ENCODE measurements at places on chromosomes 16 and 17.

DNA sequence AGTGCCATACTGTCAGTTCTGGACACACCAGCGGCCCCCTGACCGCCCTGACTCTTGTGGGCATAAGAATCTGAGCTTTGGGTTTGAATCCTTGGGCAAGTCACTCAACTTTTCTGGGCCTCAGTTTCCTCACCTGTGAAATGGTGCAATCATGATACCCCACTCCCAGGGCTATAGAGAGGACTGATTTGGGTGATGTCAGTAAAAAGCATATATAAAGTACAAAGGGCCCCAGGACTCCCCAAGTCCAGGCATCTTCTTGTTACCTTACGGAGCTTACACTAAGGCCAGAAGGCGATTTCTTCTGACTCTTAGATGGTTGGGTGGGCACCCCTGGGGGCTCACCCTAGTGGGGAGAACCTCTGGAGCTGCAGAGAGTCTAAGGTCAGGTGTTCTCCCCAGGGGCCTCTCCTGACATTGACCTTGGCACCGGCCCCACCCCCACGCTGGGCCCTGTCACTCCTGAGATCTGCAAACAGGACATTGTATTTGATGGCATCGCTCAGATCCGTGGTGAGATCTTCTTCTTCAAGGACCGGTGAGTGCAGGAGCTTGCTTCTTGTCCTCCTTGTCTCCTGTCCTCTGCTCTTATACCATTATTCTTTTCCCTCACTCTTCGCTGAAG lies 13.9 kb downstream of the MMP2 start:
- DNase-seq: no peak

DNA sequence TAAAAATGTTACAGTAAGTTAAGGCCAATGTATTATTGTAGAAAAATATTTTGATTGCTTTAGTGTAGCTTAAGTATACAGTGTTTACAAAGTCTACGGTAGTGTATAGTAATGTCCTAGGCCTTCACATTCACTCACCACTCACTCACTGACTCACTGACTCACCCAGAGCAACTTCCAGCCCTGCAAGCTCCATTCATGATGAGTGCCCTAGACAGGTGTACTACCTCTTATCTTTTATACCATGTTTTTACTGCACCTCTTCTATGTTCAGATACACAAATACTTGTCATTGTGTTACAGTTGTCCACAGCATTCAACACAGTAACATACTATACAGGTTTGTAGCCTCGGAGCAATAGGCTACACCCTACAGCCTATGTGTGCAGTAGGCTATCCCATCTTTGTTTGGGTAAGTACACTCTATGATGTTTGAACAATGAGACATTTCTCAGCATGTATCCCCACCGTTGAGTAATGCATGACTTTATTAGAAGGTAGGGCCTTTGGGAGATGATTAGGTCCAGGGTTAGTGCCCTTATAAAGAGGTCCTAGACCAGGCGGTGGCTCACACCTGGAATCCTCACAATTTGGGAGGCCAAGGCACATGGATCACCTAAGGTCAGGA lies 117.8 kb downstream of the SLC39A11 start:
- peak; percentile 51 for DNase-seq

DNA sequence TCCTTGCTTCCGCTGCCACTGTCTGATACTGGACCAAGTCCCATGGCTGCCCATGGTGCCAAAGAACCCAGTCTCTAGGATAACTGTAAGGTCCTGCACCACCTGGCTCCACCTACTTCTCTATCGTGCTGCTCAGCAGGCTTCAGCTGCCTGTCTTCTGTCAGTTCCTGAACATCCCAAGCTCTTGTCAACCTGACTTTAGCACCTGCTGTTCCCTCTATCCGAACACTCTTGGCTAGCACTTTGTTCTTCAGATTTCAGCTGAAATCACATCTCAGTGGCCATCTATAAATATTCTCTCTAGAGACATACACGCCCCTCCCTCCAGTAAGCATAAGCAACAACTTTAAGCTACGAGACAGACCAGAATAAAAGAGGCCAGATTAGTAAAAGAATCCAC lies 15.0 kb upstream of the TMEM101 start:
- DNase-seq: no peak

GRCh38 chr17:19900809-19901208 lies 33.1 kb upstream of the ULK2 start:
- DNase-seq: no peak

- no peak for DNase-seq
Observed at GRCh38 chr16:89899879-89900481, 18.7 kb upstream of the MC1R start.

DNA sequence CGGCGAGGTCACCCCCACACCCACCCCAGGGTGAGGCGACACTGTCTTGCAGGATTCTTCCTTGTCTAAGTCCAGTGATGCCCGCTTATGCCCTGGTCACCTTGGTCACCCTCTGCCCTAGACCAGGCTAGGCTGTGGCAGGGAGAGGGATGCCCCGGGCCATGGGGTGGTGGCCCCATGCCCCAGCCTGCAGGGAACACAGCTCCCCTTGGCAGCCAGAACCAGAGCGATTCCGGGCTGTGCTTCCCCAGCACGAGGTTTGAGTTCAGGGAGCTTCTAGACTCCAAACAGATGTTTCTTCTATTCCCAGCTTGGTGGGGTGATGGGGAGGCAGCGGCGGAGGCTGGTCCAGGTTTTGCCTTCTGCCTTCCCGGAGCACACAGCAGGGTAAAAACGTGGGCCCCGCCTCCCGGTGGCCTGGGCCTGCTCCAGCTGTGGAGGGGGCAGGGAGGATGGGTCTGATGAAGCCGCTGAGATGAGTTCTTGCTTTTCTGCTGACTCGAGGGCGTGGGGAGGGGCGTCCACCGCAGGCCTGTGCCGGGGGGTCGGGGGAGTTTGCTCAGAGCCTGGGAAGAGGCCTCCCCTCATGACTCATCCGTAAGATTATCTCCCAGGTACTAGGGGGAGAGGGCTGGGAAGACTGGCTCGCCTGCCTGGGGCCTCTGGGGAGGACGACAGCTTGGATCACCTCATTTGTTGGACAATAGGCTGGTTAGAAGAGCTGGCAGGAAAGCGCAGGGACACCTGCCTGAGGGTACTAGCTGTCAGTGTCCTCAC lies 15.4 kb downstream of the SMTNL2 start:
- peak; percentile 30 for DNase-seq

GRCh38 chr16:19006446-19007315 lies 22.9 kb downstream of the TMC7 start:
- no peak for DNase-seq

Measured in fibroblast of mammary gland (primary cell).